ENCODE measurements at places on chromosomes 4 and X.

DNA sequence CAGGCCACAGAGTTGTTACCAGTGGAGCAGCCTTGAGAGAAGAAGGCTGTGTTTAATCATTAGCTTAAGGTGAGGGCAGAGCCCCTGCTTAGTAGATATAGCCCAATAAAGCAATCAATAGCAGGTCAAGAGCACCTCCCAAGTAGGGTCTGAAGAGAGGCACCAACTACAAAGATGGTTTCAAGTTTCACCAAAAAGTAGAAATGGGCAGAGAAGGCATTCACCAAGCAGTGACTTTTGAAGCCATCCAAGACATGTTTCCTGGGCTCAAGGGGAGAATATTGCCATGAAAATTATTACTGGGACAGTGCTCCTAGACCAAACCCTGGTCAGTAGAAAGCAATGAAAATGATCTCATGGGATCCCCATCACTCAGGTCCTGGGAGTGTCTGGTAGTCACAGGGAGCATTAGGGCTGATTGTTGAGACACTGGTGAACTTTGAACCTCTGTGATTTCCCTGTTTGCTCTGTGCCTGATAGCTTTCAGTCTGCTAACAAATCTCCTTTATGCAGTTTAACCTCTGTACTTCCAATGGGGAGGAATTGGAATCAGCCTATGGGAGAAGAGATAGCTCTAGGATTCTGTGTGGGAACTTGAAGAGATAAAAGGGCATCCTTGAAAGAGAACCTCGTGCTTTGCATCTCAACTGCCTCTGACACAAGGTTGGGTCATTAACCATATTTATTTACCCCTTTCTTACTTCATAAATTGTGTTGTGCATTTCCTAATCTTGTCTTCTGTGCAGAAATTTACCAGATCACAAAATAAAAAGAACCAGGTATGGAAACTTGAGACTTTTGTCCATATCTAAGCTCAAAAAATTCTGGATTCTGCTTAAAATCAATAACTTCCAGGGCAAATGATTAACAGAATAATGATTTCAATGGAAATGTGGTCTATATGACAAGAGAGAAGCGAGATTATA is 9.3 kb upstream of the OTC start:
- DNase-seq: peak; percentile 20

GRCh38 chr4:10082459-10083272 is 33.9 kb downstream of the WDR1 start:
- DNase-seq: no peak

DNA sequence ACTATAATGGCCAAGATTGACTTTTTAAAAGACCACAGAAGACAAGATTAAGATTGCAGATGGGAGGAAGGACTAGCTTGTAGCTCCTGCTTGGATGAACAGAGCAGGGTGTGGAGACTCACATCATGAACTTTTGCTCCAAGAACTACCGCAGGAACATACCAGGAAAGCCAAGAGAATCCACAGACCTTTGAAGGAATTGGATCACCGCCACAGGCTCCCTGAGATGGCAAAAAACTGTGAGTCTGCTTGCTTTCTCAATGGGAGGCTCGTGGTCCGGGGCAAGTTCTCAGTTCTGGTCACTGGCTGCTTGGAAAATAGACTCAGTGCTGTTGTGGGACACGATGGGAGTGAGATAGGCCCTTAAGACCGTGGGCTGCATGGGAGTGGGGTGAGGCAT is 276.6 kb downstream of the CCSER1 start:
- no peak for DNase-seq

DNA sequence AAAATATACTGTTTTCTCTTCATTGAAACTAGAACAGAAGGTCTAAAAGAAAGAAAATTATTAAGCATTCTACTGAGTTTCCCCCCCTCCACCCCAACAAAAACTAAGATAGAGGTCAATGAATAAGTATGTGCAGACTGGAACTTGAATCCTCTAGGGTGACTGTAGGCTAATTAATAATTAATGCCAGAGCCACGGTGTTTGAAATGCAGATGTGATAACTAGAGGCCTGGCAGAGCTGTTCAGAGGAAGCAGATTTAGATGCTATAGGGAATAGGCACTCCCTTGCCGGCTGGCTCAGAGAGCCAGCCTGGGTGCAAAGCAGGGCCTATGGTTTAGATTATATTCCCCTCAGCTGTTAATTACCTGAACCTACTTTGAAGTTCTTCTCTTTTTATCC is 12.2 kb upstream of the POU3F4 start:
- DNase-seq: no peak

- DNase-seq: peak; percentile 7
These were observed 646.0 kb upstream of the PITX2 start for GRCh38 chr4:111268769-111269414.

DNA sequence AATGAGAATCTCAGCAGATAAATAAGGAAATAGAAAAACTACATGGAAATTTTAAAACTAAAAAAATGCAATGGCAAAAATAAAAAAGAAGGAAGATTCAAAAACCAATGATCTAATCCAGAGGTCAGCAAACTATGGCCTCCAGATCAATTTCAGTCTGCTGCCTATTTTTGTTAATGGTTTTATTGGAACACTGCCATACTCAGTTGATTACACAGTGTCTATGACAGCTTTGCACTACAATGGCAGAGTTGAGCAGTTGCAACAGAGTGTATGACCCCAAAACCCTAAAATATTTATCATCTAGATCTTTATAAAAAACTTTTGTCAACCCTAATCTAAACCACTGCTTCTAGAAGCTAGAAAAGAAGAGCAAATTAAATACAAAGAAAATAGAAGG is 170.3 kb downstream of the RAB28 start:
- DNase-seq: no peak

DNA sequence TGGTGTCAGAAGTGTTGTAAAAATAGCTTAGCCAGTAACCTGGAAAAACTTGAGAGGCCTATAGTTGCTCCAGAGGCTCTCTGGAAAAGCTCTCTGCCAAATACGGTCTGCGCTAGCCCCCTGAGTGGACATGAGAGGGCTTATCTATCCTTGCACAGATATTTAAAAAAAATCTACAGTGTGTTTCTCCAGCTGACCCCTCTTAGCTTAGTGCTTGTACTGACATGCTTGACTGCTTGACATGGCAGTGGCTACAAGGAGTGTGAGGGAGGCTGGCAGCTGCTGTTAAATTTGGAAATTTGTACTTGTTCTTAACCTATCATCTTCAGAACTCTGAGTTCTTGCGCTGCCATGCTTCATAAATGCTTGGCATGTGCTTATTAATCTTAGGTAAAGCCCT is 229.2 kb downstream of the RBMX2 start:
- no peak for DNase-seq

DNA sequence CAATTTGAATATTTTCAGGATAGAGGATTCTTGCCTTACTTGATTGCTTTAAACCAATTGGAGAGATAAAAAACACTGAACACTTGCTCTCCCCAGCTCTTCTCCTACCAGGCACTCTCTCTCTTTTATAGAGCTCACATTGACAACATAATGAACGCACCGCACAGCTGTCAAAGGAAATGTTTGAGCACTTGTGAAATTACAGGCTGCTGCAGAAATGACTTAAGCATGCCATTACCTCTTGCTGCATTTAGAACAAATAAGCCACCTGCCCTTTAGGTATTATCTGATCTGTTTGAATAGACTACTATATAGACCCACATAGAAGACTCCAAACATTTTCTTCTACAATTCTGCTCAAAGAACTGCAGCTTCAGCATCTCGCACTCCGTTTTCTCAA is 227.7 kb downstream of the C4orf33 start:
- DNase-seq: no peak

- DNase-seq: no peak
These were observed 260.9 kb downstream of the GLUD2 start for GRCh38 chrX:121308276-121308805.

DNA sequence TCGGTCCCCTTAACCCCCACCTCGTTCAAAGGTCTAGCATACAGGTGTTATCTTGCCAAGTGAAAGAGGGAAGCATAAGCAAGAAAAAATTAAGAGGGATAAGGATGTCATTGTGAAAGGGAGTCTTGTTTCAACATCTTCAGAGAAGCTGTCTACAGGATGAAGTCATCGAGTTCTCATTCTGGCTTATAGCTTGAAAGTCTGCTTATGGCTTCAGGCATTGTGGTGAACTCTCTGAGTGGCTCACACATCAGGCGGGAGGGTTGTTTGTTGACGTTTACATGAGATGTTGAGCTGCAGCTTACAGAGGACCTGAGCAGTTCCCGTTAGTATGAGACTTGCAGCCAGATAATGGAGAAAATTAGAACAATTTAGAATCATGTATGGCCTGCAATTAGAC is 16.6 kb downstream of the MAGEA9B start:
- DNase-seq: no peak

GRCh38 chr4:7815562-7815961 is 124.1 kb downstream of the AFAP1 start:
- no peak for DNase-seq

DNA sequence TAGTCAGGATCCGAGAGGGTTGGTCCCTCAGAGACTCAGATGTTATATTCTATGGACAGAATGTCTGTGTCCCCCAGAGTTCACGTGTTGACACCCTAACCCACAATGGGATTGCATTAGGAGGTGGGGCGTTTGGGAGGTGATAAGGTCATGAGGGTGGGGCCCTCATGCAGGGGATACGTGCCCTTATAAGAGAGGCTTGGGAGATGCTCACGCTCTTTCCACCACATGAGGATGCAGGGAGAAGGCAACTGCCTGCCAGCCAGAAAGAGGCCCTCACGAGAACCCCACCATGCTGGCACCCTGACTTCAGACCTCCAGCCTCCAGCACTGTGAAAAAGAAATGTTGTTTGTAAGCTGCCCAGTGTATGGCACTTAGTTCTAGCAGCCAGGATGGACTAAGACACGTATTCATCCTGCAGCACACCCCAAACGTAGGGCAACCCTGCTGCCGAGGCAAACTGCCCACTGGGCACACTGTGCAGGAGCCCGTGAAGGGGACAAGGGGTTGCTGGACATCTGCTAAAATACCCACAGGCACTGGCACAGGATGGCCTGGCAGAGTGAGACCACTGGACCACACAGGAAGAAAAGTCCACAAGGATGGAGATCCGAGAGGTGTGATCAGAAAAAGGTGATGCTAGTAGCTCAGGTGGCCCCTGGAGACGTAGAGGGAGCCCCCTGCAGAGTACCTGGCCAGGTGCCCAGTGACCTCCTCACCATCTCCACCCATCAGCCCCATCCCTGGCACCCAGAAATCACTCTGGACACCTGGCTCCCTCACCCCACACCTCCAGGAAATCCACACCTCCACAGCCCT is 62.7 kb downstream of the HTRA3 start:
- no peak for DNase-seq

GRCh38 chrX:108811891-108812290 is 75.5 kb upstream of the IRS4 start:
- DNase-seq: no peak

DNA sequence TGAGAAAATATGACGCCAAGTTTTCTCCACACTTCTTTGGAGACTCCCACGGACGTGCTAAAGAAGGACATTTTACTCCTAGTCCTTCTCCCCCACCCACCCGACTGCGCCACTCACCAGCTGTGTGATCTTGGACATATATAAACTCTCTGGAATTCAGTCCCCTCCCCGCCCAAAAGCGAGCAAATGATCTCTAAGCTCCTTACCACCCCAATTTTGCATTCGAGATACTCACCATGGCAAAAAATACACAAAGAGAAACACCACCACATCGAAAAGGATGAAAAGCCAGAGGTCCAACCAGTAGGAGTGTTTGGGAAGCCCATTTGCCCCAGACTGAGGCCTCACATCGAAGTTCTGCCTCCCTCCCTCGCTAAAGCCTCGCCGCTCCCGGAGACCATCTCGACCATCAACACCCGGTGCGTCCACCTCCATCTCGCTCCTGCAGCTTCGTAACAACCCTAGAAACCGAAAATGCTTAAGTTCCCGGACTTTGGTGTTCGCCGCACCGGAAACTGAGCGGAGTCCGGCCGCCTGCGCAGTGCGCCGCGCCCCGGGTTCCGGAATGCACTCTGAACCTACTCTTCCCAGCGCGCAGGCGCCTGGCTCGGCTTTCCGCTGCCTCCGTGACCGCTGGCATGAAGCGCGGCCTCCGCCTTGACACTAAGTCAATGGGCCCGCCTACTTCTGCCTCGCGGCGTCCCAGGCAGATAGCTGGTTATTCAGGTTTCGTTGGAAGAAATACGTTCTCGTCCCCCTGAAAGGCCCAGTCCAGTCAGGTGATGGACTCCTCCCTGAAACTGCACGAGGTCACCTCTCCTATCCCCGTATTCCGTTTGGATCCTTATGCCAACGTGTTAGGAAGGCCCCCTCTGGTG is 21.6 kb downstream of the FABP2 start:
- DNase-seq: peak; percentile 96

GRCh38 chr4:147580396-147580795 is 36.8 kb upstream of the TMEM184C start:
- no peak for DNase-seq

DNA sequence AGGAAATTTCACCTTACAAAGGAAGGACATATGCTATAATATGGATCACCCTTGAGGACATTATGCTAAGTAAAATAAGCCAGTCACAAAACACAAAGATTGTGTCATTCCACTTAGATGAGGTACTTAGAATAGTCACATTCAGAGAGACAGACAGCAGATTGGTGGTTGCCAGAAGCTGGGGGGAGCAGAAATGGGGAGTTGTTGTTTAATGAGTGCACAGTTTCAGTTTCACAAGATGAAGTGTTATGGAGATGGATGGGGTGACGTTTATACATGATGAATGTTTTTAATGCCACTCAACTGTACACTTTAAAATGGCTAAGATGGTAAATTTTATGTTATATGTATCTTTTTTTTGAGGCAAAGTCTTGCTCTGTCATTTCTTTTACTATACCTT is 14.8 kb upstream of the SPON2 start:
- DNase-seq: no peak

GRCh38 chr4:88613417-88613875 is 21.2 kb downstream of the HERC3 start:
- DNase-seq: no peak

DNA sequence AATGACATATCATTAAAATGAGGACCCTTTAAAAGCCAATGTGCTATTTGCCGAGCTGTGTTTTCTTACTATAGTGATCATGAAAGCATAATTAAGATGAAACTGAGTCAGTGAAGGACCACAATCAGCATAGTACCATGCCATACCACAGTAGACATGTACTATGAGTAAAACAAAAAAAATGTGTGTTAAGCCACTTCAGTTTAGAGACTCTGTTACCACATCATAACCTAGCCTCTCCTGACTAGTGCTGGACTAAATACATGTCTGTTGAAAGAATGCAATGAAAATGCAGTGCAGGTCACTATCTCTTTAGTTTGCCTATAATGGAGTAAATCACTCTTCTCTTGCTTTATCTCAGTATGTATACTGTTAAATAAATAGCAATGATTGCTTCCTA is 12.3 kb upstream of the DDX53 start:
- DNase-seq: no peak

DNA sequence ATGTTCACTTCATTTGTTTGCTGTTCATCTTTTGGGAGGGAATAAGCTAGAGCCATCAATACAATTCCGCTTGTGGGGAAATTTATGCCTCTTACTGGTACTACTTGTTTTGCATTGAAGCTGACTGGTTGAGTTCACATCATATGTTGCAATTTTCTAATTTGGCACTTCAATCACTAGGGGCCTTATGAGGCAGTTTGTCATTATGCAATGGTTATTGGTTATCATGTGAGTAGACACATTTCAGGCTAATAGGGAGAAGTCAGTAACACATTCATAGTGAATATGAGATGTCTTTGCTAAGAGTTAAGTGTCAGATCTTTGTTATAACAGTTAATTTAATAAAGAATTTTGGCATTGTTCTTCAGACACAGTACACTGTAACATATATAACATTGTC is 5.0 kb downstream of the RPL36A start:
- DNase-seq: no peak

GRCh38 chr4:177558995-177559394 is 116.8 kb upstream of the AGA start:
- DNase-seq: no peak

- no peak for DNase-seq
These were observed 533.7 kb downstream of the SPOCK3 start for GRCh38 chr4:166700592-166700991.
